ENCODE measurements at places on chromosomes 7 and 10.

DNA sequence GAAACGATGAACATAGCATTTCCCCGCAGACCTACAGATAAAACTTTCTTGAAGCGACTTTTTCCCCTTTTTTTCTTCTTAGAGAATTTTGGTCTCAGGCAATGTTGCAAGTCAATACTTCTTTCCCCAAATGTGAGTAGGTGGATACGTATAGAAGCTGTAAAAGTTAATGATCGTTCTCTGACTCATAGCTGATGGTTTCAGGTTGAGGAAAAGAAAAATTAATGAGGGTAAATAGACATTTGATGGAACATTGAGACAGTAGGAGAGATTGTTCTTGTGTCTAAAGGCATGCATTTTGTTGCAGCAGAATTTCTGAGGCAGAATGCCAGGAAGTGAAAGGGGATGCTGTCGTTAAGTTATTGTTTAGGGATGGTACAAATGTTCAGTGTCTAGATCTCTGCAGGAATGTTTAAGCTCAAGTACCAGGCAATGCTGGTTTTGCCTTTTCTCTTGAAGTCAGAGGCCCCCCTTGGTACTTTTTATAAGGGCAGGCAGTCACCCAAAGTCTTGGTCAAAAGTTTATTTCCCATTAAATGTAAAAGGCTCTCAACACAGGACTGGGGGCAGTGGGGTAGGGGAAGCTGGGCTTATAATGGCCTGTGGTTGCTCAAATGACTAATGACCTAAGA lies 9.3 kb downstream of the TCF7L2 start:
- H3K27ac ChIP-seq, result no peak overlapping the region
- H3K27me3 ChIP-seq, result no peaks in the 10 kb centered on the region
- DNase-seq, result no peak
- peaks cover 3% of the 10 kb centered on the region for H3K36me3 ChIP-seq
- H3K4me3 ChIP-seq, result no peak overlapping the region

DNA sequence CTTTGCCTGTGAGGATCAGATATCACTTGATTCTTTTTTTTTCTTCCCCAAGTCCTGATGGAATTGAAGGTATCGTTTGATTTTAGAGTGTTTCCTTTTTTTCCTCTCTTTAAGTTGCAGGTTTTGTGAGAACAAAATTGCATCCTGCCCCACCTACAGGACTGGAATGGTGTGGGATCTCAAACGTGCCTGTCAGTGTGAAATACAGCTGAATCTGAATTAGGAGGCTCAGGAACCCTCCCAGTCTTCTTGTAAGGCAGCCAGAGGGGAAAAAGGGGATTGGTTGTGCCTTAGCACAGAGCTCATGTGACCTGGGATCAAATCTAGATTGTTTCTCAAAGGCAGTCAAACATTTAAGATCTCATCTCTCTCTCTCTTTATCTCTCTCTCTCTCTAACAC lies 32.7 kb upstream of the KLHL7 start:
- H3K36me3 ChIP-seq, result no peaks in the 10 kb centered on the region
- no peaks in the 10 kb centered on the region for H3K27me3 ChIP-seq
- peaks cover 4% of the 10 kb centered on the region for H3K4me1 ChIP-seq
- no peak for DNase-seq
- no peak overlapping the region for H3K27ac ChIP-seq

DNA sequence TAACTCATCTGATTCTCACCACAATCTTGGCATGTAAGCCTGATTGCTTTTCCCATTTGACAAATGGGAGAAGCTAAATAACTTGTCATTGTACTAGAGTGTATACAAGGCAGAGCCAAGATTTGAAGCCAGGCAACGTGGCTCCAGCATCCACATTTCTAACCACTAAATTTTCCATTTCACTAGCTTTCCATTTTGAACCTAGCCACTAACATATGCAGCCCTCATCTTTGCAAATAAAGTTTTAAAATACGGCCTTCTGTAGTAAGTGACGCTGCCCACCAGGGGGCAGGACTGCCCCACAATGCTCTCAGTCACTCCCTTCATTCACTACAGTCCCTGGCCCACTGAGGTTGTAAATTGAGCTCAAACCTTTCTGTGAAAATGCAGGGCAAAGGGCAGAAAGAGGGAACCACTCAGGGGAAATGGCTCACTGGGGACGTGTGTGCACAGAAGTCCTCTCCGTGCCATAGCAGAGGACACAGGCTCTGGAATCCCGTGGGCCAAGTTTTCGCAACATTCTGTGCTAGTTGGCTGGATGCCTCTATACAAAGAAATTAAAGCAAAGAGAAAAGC lies 315.7 kb downstream of the TNS3 start:
- H3K4me1 ChIP-seq, result peaks cover 10% of the 10 kb centered on the region
- H3K27ac ChIP-seq, result peak overlapping the region; percentile 38
- H3K27me3 ChIP-seq, result no peaks in the 10 kb centered on the region
- no peak overlapping the region for H3K4me3 ChIP-seq
- no peaks in the 10 kb centered on the region for H3K36me3 ChIP-seq

GRCh38 chr7:16558761-16559302 lies 32.2 kb downstream of the LRRC72 start:
- no peak overlapping the region for H3K27ac ChIP-seq
- no peak for DNase-seq
- H3K4me1 ChIP-seq, result no peaks in the 10 kb centered on the region
- H3K36me3 ChIP-seq, result no peaks in the 10 kb centered on the region
- no peak overlapping the region for H3K4me3 ChIP-seq

DNA sequence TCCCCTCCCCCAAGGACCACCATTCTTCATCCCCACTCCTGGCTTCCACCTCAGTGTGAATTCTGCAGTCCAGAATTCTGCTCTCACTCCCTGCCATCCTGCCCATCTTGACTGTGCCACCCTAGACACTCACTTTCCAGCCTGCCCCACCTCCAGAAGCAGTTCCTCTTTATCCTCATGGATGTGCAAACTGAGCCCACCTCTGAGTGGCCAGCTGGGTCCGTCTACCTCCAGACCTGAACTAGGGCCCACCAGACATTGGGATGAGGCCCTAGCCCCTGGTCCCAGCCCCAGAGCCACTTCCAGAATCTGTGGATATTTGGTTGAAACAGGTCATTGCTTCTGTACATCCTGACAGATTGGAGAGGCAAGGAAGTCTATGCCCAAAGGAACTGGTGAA lies 58.5 kb downstream of the GRID1 start:
- no peak overlapping the region for H3K4me3 ChIP-seq
- no peak overlapping the region for H3K27ac ChIP-seq
- no peaks in the 10 kb centered on the region for H3K27me3 ChIP-seq
- no peaks in the 10 kb centered on the region for H3K4me1 ChIP-seq
- DNase-seq, result peak; percentile 11

DNA sequence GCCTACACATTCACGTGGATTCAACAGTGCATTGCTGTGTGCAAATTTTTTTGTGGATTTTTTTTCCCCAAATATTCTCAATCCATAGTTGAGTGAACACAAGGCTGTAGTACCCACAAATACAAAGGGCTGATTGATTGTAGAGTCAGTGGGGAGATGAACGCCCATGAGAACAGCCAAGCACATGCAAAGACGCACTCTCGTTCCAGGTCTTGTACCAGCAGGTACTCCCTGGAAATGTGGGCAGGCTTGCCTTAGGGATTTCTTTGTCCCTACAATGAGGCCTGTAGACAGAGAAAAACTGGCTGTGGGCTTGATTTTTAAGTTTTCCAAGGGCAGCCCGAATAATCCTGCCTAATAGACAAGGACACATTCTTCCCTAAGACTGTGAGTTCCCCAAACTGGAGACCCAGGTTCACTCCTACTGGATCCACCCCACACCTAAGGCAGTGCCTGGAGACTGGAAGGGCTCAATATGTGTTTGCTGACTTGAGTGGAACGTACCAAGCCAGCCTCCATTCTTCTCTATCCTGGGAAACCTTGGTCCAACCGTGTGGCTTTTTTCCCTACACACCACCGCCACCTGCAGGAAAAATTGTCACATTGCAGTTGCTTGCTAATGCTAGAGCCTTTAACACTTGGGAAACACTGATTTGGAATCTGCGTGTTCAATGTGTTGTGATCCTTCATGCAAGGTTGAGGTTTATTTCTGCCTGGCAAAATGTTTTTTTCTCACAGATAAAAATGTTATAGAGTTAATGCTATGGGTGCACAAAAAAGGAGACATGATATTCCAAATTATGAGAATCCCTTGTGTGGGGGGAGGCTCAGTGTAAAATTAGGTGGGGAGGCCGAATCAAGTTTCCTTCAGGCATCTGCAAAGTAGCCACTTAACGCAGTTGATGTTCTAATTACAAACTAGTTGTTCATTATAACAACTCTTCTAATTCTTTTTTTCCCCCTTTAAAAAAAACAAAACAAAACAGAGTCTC lies 49.3 kb downstream of the PPP1R17 start:
- no peaks in the 10 kb centered on the region for H3K36me3 ChIP-seq
- H3K27ac ChIP-seq, result no peak overlapping the region
- H3K4me1 ChIP-seq, result no peaks in the 10 kb centered on the region
- no peaks in the 10 kb centered on the region for H3K27me3 ChIP-seq
- H3K4me3 ChIP-seq, result no peak overlapping the region

DNA sequence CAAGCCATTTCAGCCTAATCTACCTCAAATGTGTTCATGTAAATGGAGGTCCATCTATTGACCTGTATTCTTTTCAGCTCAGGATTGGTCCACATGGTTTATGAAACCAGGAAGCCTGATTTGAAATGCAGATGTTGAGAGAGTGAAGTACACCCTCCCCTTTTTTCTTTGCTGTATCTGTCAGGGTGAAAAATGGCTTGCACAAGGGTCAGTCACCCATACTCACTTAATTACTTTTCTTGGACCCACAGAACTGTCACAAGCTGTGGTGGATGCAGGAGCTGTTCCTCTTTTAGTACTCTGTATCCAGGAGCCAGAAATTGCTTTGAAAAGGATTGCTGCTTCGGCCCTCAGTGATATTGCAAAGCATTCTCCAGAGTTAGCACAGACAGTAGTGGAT lies 41.2 kb downstream of the SPAG6 start:
- no peak for DNase-seq
- no peaks in the 10 kb centered on the region for H3K4me1 ChIP-seq
- H3K27ac ChIP-seq, result no peak overlapping the region
- H3K27me3 ChIP-seq, result no peaks in the 10 kb centered on the region
- H3K4me3 ChIP-seq, result no peak overlapping the region

- H3K36me3 ChIP-seq, result no peaks in the 10 kb centered on the region
- H3K4me1 ChIP-seq, result no peaks in the 10 kb centered on the region
- H3K27ac ChIP-seq, result no peak overlapping the region
- no peak for DNase-seq
- no peak overlapping the region for H3K4me3 ChIP-seq
Observed at GRCh38 chr10:28800144-28800543, 122.8 kb downstream of the BAMBI start.

DNA sequence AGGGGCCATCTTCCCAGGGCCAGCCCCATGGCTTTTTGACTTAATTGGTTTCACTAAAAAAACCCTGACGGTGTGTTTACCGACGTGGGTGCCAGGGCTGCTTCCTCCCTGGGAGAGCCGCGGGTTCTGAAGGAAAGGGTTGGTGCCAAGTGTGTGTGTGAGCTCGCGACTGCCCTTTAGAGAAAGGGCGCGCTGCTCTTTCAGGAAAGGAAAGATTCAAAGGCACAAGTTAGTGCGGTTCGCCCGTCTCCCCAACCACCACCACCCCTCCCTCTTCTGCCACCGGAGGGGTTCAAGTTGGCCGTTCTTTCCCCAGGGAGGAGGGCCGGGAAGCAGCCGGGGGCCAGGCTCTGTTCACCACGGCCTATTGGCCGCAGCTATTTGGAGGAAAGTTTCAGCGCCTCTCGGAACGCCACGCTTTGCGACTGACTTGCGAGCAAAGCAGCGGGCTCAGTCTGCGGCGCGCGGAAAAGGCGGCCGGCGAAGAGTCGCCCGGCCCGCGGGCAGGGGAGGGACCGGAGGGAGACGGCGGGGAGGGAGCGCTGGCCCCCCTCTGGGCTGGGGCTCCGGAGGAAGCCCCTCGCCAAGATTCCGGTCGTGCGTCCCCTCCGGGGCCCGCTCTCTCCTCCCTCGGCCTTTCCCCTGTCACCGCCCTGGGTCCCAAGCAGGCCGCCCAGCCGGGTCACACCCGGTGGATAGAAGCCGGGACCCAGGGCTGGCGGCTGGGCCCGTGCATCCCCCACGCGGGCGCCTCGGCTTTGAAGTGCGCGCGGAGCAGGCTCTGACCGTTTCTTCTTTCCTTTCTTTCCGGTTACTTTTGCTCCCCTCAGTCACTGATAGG lies 165.9 kb upstream of the PPP1R3A start:
- DNase-seq, result peak; percentile 37
- H3K27ac ChIP-seq, result peak overlapping the region; percentile 85
- peaks cover 21% of the 10 kb centered on the region for H3K4me1 ChIP-seq
- H3K36me3 ChIP-seq, result no peaks in the 10 kb centered on the region

- no peaks in the 10 kb centered on the region for H3K27me3 ChIP-seq
- H3K36me3 ChIP-seq, result no peaks in the 10 kb centered on the region
- H3K4me1 ChIP-seq, result no peaks in the 10 kb centered on the region
- no peak overlapping the region for H3K4me3 ChIP-seq
- no peak overlapping the region for H3K27ac ChIP-seq
- no peak for DNase-seq
Observed at GRCh38 chr7:158602905-158603772, 15.5 kb upstream of the PTPRN2 start.

GRCh38 chr7:87926581-87927461 lies 7.2 kb upstream of the ADAM22 start:
- H3K4me3 ChIP-seq, result no peak overlapping the region
- no peaks in the 10 kb centered on the region for H3K4me1 ChIP-seq
- DNase-seq, result no peak
- no peaks in the 10 kb centered on the region for H3K27me3 ChIP-seq

GRCh38 chr10:108631332-108631731 lies 1292.0 kb downstream of the XPNPEP1 start:
- H3K27ac ChIP-seq, result no peak overlapping the region
- H3K4me3 ChIP-seq, result no peak overlapping the region
- H3K36me3 ChIP-seq, result no peaks in the 10 kb centered on the region
- H3K4me1 ChIP-seq, result no peaks in the 10 kb centered on the region
- no peak for DNase-seq
- H3K27me3 ChIP-seq, result no peaks in the 10 kb centered on the region

GRCh38 chr10:49286686-49287085 lies 12.3 kb upstream of the C10orf71 start:
- no peak for DNase-seq
- H3K36me3 ChIP-seq, result no peaks in the 10 kb centered on the region
- H3K4me1 ChIP-seq, result no peaks in the 10 kb centered on the region
- H3K27ac ChIP-seq, result no peak overlapping the region
- no peaks in the 10 kb centered on the region for H3K27me3 ChIP-seq
- H3K4me3 ChIP-seq, result no peak overlapping the region

- no peak overlapping the region for H3K4me3 ChIP-seq
- peaks cover 23% of the 10 kb centered on the region for H3K27me3 ChIP-seq
- H3K27ac ChIP-seq, result no peak overlapping the region
- DNase-seq, result no peak
- H3K36me3 ChIP-seq, result no peaks in the 10 kb centered on the region
Observed at GRCh38 chr10:115092258-115092554, 959 bp upstream of the ATRNL1 start.

DNA sequence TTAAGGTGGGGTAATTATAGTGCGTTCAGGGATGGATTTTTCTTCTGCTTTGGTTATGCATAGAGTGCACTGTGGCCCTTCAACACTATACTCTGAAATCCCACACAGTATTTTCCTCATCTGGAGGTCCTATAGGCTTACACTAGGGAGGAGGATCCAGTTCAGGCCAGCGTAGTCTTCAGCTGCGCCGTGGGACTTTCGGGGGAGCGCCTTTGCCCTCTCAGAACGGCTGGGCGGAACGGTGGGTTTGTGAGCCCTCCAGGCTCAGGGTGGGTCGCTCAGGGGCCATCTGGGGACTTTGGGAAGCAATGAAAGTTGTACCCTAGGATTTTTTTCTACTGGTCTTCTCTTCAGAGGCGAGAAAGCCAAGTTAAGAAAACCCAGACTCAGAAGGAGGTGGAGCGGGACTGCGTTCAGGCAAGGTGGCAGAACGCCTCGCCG lies 652 bp upstream of the VPS26A start:
- peak overlapping the region; percentile 98 for H3K27ac ChIP-seq
- peak; percentile 67 for DNase-seq
- H3K4me3 ChIP-seq, result peak overlapping the region; percentile 96
- H3K36me3 ChIP-seq, result no peaks in the 10 kb centered on the region

GRCh38 chr7:36348256-36348655 lies 41.4 kb upstream of the ANLN start:
- no peaks in the 10 kb centered on the region for H3K36me3 ChIP-seq
- H3K4me3 ChIP-seq, result no peak overlapping the region

All from upper lobe of left lung (tissue), 6 donors.